Liver (tissue), 10 donors: ENCODE measurements at places on chromosomes 7 and 10.

- DNase-seq, result peak; percentile 61
These were observed 510 bp downstream of the ZSWIM8 start for GRCh38 chr10:73785721-73786511.

DNA sequence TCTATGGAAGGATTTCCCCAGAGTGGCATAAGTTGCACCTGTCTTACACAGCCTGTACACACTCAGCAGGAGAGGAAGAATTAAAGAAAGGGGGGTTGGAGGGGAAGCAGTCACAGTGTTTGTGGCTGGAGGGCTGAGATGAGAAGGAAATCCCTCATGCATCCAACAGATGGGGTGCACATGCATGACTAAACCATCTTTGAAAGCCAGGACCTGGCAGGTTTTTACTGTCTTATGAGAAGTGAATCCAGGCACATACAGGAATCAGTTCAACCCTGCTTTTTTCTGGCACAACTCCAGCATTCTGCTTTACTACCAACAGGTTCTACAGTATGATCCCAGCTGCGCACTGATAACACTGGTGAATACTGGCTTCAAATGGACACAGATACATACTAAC lies 107.7 kb downstream of the CACNA2D1 start:
- no peak for DNase-seq

DNA sequence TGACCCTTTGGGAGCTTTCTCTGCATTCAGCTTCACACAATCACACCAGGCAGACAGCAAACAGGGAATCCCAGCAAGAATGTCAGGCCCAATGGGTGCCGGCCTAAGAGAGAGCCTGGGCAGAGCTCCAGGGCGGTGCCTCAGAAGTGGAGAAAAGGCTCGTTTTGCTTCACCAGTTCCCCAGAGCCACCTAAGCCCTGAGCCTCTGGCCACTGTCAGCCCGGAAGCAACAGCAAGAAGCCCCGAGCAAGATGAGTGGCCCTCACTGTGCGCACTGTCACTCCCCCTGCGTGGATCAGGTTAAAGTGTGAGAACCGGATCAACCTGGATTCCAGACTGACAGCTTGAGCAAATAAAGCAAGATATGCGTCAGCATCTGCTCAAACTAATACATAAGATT lies 14.7 kb downstream of the CNPY1 start:
- no peak for DNase-seq

GRCh38 chr10:5862360-5862961 lies 27.2 kb downstream of the ANKRD16 start:
- no peak for DNase-seq

DNA sequence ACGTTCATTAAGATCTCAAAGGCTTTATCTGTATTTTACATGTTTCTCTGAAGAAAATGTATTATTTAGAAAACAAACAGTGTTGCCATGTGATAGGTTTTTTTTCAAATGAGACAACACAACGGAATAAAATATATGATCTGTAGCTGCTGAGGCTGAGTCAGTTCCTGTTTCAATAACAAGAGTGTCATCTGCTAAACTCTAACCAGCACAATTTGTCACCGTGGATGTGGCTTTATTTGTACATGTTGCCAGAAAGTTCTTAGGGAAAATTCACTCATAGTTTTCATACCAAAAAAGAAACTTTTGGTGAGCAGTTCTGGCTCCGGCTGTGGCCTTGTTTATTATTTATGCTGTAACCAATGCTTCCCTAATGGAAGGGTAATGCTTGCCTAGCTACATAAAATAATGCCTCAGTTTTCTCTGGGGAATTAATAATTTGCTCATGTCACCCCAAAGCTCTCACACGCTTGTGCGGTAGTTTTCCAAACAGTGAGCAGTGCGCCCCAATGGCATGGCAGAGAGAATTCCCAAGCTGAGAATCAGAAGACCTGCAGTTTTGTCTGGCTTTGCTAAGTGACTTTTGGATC lies 20.3 kb upstream of the KLF6 start:
- no peak for DNase-seq

- DNase-seq, result no peak
These were observed 594 bp downstream of the CNNM1 start for GRCh38 chr10:99329554-99330346.

DNA sequence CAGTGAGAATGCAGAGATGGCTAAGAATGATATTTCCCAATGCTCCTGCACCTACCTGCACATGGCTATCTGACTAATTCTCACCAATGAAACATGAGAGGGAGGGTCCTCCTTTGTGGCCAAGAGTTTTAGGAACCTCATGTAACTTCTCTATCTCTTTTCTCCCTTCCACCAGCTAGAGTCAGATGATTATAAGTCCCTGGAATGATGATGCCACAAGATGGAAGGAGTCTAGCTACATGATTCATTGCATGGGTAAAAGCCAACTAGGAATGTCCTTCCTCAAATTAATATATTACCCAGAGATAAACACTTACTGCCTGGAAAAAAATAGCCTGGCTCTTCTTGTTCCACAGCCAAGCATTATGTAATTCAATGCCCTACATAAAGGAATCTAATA lies 55.1 kb upstream of the AASS start:
- no peak for DNase-seq

- DNase-seq, result peak; percentile 71
These were observed 148.8 kb downstream of the HECW1 start for GRCh38 chr7:43260980-43261878.

GRCh38 chr10:21173802-21174714 lies 276.9 kb upstream of the NEBL start:
- peak; percentile 36 for DNase-seq

DNA sequence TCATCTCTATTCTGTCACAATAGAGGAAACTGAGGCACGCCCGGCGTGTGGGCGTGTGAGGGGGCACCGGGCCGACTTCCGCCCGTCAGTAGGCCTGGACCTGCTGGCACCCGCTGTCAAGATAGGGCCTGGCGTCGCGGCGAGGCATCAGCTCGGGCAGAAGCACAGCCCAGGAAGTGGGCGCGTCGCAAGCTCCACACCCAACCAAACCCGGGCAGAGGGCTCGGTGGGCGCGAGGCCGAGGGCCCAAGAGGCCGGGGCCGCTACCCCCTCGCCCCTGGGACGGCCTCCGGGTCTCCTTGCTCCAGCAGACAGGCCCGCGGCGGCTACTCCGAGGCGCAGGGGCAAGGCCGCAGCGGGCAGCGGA lies 91.2 kb downstream of the SPAG6 start:
- DNase-seq, result no peak

DNA sequence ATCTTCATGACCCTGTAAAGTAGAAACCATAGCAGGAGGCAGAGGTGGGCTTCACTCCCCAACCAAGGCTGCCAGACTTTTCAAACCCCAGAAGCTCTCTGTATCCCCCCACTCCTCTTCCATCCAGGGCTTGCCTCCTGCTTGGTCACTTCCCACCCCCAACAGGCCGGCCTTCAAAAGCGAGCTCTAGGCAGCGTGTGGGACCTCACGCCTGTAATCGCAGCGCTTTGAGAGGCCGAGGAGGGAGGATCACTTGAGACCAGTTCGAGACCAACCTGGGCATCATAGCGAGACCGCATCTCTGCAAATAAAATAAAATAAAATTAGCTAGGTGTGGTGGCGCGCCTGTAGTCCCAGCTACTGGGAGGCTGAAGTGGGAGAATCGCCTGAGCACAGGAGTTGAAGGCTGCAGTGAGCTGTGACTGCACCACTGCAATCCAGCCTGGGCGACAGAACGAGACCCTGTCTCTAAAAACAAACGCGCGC lies 743 bp upstream of the POR start:
- no peak for DNase-seq

GRCh38 chr10:88705958-88706357 lies at the start of gene LIPK:
LIPK (plus strand) TSS chr10:88706249; CDS start chr10:88724544, 18,295 bp downstream.
- no peak for DNase-seq

- no peak for DNase-seq
These were observed 61.3 kb downstream of the ABCB4 start for GRCh38 chr7:87413951-87414793.

DNA sequence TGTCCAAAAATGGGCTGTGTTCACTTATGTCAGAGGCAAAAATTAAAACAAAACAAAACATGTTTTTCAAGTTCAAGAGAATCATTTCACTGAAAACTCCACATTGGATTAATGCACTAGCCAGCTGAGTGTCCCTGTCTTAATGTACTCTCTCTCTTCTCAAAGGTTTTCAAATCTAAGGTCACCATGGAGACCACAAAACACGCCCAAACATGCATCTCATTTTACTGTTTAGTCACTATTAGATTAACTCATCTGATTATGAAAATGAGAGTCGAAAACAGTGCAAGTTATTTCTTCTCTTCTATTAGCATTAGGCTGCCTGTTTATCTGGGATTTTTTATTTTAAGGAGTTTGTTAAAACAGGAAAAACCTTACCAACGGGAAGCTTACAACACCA lies 70.8 kb upstream of the ASAH2 start:
- no peak for DNase-seq

GRCh38 chr10:6411436-6411835 lies 168.6 kb downstream of the PRKCQ start:
- no peak for DNase-seq

DNA sequence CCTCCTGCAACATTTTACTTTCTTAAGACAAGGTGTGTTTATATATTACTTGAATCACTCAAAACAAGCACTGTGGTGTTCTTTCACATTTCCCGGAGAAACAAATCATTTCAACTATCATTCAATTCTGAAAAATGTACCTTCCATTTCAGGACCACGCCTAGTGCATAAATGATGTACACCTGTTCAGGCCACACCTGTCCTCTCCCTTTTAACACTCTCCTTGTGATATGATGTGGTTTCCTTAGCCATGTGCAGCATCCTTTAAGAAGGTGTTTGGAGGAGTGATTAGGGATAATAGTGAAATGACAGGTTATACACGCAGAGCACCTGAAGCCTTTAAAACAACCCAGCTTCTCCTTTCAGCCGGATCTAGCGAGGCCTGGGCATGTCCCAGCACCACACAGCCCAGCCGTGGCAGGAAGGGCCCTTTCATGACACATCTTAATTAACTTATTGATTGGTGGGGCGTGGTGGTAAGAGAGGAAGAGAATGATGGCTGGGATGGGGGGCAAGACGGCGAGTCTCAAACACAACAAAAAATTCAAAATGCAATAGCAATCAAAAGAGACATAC lies 26.9 kb downstream of the ABLIM1 start:
- DNase-seq, result no peak

- no peak for DNase-seq
These were observed 196.6 kb downstream of the ARL4A start for GRCh38 chr7:12884033-12884432.

- no peak for DNase-seq
These were observed 143.0 kb downstream of the RPS24 start for GRCh38 chr10:78176320-78177317.

DNA sequence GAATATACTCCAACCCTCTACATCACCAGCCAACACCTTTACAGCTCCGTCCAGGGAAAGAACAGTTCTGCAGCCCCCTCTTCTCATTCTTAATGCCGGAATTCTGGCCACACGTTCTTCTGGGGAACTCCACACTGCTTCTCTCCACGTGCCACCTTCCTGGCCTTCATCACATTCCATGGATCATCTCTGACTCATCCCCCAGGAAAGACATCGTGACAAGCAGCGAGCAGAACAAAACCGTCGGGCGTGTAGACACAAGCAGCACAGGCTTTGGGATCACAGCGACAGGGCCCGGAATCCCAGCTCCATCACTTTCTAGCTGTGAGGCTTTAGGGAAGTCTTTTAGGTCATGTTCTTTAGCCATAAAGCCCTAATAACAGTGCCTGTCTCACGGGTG lies 590.3 kb upstream of the FOXK1 start:
- no peak for DNase-seq

GRCh38 chr10:15313843-15314242 lies 57.2 kb downstream of the FAM171A1 start:
- DNase-seq, result peak; percentile 48

DNA sequence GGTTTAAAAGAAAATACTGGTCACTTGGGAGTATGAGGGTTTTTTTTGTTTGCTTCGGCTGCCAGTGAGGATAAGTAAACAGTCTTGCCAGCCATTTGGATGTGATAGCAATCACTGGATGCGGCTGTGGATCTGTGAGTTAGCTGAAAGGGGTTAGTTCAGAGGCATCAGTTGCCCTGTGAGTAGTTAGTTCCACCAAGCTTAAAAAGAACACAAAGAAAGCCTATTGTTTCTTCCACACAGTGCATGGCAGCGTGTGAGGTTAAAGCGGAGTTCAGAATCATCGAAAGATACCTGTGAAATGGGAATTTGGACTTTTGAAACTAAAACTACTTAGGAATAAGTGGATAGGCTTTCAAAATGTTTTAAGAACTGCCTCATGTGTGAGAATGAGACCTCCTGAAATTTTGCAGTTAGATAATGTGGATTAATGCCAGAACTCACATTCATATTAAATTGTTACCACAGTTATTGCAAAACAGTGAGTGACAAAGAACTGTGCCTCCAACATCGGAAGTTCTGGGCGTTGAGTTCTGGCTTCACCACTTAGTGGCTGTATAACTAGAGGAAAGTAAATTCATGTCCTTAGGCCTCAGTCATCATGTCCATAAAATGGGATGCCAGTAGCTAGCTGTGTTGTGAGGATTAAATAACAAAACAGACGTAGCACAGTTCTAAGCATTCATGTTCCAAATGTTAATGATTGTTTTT lies 31.3 kb downstream of the KIAA1217 start:
- DNase-seq, result no peak

- no peak for DNase-seq
These were observed 154.7 kb downstream of the RNLS start for GRCh38 chr10:88428442-88428841.

GRCh38 chr7:93747019-93747418 lies 143.5 kb downstream of the TFPI2 start:
- DNase-seq, result no peak

DNA sequence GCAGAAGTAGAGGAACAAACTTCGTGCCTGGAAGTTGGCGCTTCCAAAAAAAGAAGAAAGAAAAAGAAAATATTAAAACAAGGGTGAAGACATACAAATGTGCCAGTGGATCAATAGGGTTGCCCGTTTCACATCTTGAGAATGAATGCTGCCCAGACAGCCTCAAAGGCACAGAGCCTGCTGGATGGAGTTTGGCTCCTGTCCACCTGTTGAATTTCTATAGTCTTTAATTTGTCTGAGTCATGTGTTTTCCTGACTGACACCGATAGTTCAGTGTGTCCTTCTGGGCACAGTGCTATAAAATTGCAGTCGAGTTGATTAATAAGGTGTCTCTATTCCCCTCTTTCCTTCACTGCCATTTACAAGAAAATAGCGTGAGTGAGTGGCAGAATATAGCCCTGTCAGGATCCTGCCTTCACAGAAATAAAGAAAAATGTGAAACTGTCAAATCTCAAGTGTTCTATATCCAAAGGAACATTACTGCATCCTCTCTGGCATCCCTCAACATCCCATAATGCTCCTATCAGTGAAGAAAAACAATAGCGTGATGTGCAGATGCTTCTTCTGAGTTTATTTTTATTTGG lies 471.3 kb upstream of the AUTS2 start:
- no peak for DNase-seq

DNA sequence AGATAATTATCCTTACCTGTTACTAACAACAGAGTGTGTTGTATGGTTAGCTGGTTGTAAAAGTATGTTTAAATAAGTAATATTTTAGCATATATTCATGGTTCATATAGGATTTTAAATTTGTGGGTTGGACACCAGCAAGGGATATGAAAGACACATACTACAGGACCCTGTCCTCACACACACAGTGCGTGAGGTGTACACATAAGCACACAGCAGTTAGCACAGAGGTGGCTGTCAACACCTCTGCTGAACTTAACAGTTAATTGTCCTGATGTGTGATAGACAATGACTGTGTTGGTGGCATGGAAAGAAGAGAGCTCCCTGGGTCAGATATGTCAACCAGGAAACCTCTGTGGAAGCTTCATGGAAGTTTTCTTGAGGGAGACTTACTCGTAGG lies 23.3 kb upstream of the NUP42 start:
- no peak for DNase-seq

- DNase-seq, result no peak
These were observed 478.2 kb upstream of the FOXK1 start for GRCh38 chr7:4203626-4204512.

GRCh38 chr10:29481906-29482440 lies 152.8 kb downstream of the SVIL start:
- DNase-seq, result no peak
